ENCODE measurements at places on chromosomes 16 and 17.

GRCh38 chr17:13114601-13115031, 96.8 kb upstream of the ELAC2 start:
- no peak for DNase-seq

DNA sequence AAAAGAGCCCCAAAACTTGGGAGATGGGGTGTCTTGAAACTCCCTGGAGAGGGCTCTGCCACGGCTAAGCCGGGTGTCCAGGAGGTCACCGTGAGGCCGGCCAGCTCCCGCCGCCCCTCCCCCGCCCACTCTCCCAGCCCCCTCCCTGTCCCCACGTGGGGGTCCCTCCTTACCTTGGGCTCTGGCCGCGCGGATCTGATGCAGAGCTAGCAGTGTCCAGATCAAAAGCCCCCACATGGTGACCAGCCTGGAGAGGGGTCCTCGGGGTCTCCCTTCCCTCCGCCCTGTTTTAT, 447 bp downstream of the SDK2 start:
- no peak for DNase-seq

DNA sequence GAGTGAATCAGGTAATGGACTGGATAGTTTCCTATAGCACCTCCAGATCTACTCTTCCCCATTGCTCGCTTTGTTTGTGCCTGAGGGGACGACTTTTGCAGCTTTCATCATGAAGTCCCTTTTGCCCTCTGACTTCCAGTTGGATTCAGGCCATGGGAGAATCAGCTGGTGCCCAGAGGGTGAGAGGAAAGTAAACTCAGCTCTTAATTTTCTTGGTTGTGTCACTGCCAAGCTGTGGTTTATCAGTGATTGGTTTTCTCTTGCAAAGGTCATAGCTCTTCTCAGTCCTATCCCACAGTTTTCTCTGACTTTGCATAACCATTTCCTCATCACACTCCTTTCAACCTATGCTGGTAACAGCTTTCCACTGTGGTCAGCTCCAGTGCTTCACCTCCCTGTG, 200.1 kb downstream of the KCNJ2 start:
- no peak for DNase-seq

GRCh38 chr16:12305847-12306801, 329.6 kb downstream of the SNX29 start:
- no peak for DNase-seq

DNA sequence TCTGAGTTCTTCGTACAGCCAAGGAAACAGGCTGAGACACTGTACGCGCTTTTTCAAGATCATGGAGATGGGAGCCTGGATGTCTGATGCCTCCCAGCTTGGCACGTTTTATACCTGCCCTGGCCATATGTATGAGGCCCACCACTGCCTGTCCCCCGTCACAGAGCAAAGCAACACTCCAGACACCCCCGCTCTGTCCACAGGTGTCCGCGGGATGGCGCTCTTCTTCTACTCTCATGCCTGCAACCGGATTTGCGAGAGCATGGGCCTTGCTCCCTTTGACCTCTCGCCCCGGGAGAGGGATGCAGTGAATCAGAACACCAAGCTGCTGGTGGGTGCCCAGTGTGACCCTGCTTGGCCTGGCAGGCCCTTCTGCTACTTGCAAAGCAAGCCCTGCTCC, 39.8 kb upstream of the POLR3E start:
- no peak for DNase-seq

- no peak for DNase-seq
These were observed 22.3 kb downstream of the AOC3 start for GRCh38 chr17:42873315-42873714.
